ENCODE measurements at places on chromosomes 2 and 18. TPM values are rescaled to one million over a fixed set of nuclear protein-coding genes. Genes with fewer than 3 reads are reported as not detected.
A peak's percentile ranks its signal among the peaks of the same experiment; 100 is the strongest.

DNA sequence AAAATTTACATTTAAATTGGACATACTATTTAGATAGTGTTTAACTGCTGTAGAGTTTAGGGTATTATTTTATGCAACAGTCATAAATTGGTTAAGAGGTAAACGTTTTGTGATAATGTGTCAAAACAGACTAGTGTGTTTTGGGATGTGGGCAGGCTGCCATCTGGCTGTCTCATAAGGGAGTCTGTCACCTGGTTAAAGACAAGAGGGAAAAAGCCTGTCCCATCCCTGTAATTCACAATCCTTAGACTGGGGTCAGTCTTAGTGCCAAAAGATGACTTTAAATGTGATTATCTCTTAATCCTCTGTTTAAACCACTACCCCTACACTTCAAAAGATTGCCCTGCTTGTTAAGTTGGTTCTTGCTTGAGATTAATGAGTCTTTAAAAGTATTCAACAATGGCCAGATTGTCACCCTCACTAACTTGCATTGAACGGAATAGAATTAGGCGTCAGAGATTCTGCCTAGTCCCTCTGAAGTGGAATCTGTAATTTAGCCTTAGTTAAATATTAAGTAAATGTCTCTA lies 59.2 kb downstream of the SGPP2 start:
- no peak overlapping the region for H3K27ac ChIP-seq
- no peak for DNase-seq
- H3K27me3 ChIP-seq: no peaks in the 10 kb centered on the region
- no peaks in the 10 kb centered on the region for H3K36me3 ChIP-seq

DNA sequence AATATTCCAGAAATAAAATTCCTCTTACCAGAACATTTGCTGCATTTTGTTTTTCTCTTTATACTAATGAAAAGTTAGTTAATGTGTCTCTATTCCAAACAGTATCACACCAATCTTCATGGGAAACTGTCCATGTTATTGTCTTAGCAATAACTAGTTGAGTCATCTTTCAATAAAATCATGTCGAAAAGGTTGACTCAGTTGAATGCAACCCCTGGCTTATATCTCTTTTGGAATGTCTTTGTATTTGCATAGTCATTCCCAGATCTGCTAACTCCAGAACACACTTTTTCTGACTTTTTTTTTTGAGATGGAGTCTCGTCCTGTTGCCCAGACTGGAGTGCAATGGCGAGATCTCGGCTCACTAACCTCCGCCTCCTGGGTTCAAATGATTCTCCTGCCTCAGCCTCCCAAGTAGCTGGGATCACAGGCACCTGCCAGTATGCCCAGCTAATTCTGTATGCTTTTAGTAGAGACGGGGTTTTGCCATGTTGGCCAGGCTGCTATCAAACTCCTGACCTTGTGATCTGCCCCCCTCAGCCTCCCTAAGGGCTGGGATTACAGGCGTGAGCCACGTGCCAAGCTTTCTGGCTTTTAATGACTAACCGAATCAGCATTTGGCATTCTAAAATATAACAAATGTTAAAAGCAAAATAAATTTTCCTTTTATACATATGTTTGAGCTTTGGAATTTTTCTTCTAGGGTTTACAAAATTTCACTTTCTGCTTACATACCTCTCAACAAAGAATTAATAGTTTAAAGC lies 133.2 kb upstream of the GULP1 start:
- no peaks in the 10 kb centered on the region for H3K36me3 ChIP-seq
- H3K4me3 ChIP-seq: no peak overlapping the region
- H3K27ac ChIP-seq: no peak overlapping the region

- no peak overlapping the region for H3K27ac ChIP-seq
- DNase-seq: no peak
- H3K27me3 ChIP-seq: peaks cover 35% of the 10 kb centered on the region
Observed at GRCh38 chr18:54718408-54718773, 109.9 kb upstream of the RAB27B start.

DNA sequence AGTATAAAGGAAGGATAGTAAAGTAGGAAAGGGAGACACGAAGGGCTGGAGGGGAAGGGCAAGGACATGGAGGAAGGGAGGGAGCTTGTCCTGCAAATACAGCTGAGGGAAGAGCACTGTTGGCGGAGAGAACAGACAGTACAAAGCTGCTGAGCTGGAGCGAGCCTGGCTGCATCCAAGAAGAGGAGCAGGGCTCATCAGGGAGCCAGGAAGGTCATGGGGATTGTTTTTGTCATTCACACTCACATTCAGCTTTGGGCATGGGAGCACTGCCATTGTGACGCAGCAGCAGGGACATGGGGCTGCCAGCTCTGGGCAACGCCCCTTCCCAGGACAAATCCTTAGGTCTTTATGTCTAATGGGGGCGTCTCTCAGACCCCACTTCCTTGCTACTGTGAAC lies 125.1 kb downstream of the COPS8 start:
- no peak for DNase-seq
- peaks cover 14% of the 10 kb centered on the region for H3K4me1 ChIP-seq
- H3K36me3 ChIP-seq: no peaks in the 10 kb centered on the region
- H3K4me3 ChIP-seq: no peak overlapping the region

- DNase-seq: peak; percentile 55
- peaks cover 3% of the 10 kb centered on the region for H3K4me1 ChIP-seq
Observed at GRCh38 chr2:47654790-47655562, 128.0 kb upstream of the MSH6 start.

GRCh38 chr2:46976556-46977279 lies 61.1 kb upstream of the MCFD2 start:
- DNase-seq: no peak
- no peaks in the 10 kb centered on the region for H3K4me1 ChIP-seq
- H3K27me3 ChIP-seq: no peaks in the 10 kb centered on the region
- no peak overlapping the region for H3K27ac ChIP-seq
- H3K36me3 ChIP-seq: peaks cover 55% of the 10 kb centered on the region
- no peak overlapping the region for H3K4me3 ChIP-seq

DNA sequence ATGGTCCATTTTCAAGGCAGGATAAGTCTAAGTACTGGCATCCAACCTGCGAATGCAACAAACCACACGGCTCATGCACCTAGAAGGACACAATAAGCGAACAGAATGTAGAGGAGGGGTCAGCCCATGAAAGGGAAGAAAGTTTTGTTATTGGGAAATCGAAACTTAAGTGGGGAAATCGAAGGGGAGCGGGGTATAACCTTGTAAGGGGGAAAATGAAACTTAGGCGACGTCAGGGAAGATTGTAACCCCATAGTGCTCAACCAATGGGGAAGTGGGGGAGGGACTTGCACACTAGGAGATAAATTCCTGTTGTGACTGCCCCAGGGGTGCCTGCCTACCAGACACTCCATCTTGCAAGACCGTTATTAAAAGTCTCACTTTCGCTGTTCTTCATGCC lies 15.6 kb upstream of the OTOF start:
- DNase-seq: no peak
- H3K4me1 ChIP-seq: no peaks in the 10 kb centered on the region
- no peaks in the 10 kb centered on the region for H3K27me3 ChIP-seq
- no peak overlapping the region for H3K4me3 ChIP-seq

DNA sequence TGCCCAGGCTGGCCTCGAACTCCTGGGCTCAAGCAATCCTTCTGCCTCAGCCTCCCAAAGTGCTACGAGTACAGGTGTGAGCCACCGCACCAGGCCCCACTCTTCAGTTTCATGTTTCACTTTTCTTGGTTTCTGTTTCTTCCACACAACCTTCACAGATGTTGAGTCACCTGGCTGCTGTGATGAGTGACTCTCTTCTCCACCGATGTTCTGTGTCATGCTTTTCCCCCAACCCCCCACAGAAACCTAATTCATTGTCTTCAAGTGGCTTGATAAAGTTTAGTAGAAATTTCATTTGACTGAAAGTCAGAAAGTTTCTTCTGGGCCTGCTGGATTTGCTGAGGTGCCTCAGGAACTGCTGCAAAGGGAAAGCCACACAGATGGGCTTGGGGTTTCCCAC lies 78.5 kb downstream of the SPHKAP start:
- DNase-seq: no peak
- H3K27me3 ChIP-seq: no peaks in the 10 kb centered on the region
- no peak overlapping the region for H3K4me3 ChIP-seq
- no peaks in the 10 kb centered on the region for H3K36me3 ChIP-seq

- no peak overlapping the region for H3K27ac ChIP-seq
- no peak overlapping the region for H3K4me3 ChIP-seq
- peaks cover 2% of the 10 kb centered on the region for H3K27me3 ChIP-seq
- no peaks in the 10 kb centered on the region for H3K4me1 ChIP-seq
- DNase-seq: no peak
Observed at GRCh38 chr18:50700245-50701165, 119.3 kb downstream of the MRO start.

DNA sequence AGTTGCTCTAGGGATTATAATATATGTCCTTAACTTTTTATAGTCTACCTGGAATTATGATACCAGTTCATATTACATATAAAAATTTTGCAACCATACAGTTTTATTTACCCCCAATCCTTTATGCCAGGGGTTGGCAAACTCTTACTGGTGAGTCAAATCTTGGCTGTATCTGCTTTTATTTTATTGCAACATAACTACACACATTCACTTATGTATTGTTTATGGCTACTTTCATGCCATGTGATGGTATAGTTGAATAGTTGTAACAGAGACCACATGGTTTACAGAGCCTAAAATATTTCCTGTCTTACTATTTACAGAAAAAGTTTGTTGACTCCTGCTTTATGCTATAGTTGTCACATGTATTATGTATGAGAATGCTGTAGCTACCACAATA lies 25.8 kb upstream of the DLX2 start:
- DNase-seq: no peak
- H3K4me1 ChIP-seq: no peaks in the 10 kb centered on the region
- peaks cover 3% of the 10 kb centered on the region for H3K27me3 ChIP-seq
- no peaks in the 10 kb centered on the region for H3K36me3 ChIP-seq
- no peak overlapping the region for H3K27ac ChIP-seq
- no peak overlapping the region for H3K4me3 ChIP-seq

DNA sequence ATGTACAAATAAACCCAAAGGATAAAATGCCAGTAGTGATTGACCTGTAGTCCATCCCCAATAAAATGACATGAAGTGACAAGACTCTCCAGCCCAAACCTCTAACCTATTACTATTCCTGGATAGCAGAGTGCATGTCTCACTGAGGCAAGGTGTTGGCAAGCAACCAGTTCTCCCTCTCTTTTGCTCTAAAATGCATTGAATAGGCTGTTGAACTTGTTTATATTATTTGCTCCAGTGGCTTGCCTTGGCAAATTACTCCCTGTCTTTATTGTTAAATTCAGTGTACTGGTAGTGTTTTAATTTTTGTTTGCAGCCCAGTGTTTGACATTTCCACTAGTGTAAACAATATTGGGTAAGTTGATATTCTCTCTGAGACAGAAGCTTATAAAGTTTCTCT lies 70.5 kb downstream of the CSRNP3 start:
- no peak for DNase-seq
- H3K27ac ChIP-seq: no peak overlapping the region
- no peaks in the 10 kb centered on the region for H3K4me1 ChIP-seq
- H3K4me3 ChIP-seq: no peak overlapping the region
- no peaks in the 10 kb centered on the region for H3K27me3 ChIP-seq
- no peaks in the 10 kb centered on the region for H3K36me3 ChIP-seq

DNA sequence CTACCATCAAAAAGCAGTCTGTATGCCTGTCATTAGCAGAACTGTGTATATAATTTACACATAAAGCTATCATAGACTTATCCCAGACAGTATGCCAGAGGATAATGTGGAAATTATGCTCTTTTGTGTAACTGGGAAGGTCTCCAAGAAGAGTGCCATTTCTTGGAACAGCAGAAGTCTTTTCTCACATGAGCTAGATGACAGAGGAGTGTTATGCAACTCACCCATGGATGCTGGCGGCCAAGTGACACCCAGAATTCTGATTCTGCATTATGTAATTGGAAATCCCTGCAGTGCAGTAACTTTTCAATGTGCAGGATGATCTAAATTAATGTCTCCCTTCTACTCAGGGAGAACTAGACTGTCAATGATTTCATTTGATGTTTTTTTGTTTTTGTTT lies 160.0 kb downstream of the UBE2E3 start:
- no peaks in the 10 kb centered on the region for H3K4me1 ChIP-seq
- H3K36me3 ChIP-seq: no peaks in the 10 kb centered on the region
- no peak overlapping the region for H3K4me3 ChIP-seq
- DNase-seq: peak; percentile 13

GRCh38 chr2:138730497-138731030 lies 49.6 kb downstream of the NXPH2 start:
- H3K36me3 ChIP-seq: no peaks in the 10 kb centered on the region
- H3K4me3 ChIP-seq: no peak overlapping the region
- no peaks in the 10 kb centered on the region for H3K4me1 ChIP-seq
- no peak overlapping the region for H3K27ac ChIP-seq

- no peaks in the 10 kb centered on the region for H3K36me3 ChIP-seq
- peaks cover 5% of the 10 kb centered on the region for H3K27me3 ChIP-seq
- no peak overlapping the region for H3K27ac ChIP-seq
- no peak for DNase-seq
Observed at GRCh38 chr2:239657992-239658391, 257.2 kb upstream of the HDAC4 start.

- no peaks in the 10 kb centered on the region for H3K4me1 ChIP-seq
- no peaks in the 10 kb centered on the region for H3K36me3 ChIP-seq
- H3K27me3 ChIP-seq: no peaks in the 10 kb centered on the region
- peak; percentile 44 for DNase-seq
- H3K4me3 ChIP-seq: no peak overlapping the region
Observed at GRCh38 chr2:9347411-9347881, 75.9 kb downstream of the ITGB1BP1 start.

DNA sequence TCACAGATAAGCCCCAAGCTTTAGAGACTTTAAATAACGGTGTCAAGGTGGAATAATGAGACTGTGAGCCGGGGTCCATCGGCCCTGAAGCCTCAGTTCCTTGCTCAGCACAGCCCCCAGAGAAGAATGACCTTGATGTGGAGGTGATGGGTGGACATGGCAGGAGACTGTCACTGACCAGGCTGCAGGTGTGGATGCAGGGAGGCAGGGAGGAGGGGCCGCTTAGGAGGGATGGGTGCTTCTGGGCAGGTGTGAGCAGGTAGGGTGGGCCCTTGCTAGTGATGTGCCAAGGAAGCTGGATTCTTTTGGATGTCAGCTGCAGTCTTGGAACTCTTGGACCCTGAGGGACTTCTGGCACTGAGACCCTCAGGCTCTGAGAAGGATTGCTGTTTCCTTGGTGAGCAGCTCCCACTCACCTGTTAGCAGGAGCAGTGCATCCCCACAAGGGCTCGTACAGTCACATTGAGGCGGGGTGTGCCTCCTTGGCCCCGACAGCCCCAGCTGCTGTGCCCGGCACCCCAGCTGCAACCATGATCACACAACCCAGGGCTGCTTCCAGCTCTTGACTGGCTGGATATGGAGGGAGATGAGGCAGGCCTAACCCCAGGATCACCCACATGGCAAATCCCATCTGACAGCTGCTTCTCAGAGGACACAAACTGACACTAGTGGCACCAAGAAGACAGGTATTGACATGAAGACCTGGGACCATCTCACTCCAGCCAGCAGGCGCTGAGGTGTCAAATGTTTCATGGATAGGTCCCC lies 209.8 kb upstream of the HDAC4 start:
- DNase-seq: no peak
- no peaks in the 10 kb centered on the region for H3K36me3 ChIP-seq
- H3K27me3 ChIP-seq: no peaks in the 10 kb centered on the region
- peaks cover 26% of the 10 kb centered on the region for H3K4me1 ChIP-seq
- no peak overlapping the region for H3K27ac ChIP-seq
- H3K4me3 ChIP-seq: no peak overlapping the region

- no peak for DNase-seq
- no peak overlapping the region for H3K27ac ChIP-seq
- no peaks in the 10 kb centered on the region for H3K27me3 ChIP-seq
- no peak overlapping the region for H3K4me3 ChIP-seq
- no peaks in the 10 kb centered on the region for H3K36me3 ChIP-seq
- no peaks in the 10 kb centered on the region for H3K4me1 ChIP-seq
Observed at GRCh38 chr2:18611184-18611583, 21.8 kb upstream of the NT5C1B start.

The HOXD9 gene
- total RNA-seq: 1.1 TPM

The SERPINB11 gene
- total RNA-seq: not detected

The DLX1 gene
- total RNA-seq: not detected

The CIDEA gene
- total RNA-seq: not detected

The VAMP8 gene
- total RNA-seq: 176 TPM

The AKAIN1 gene
- total RNA-seq: not detected

The DIPK1C gene
- total RNA-seq: not detected
